K562 (cell line): ENCODE measurements at places on chromosomes 2 and 18.

GRCh38 chr2:239814116-239814860, 210.9 kb downstream of the NDUFA10 start:
- peak; percentile 28 for DNase-seq

DNA sequence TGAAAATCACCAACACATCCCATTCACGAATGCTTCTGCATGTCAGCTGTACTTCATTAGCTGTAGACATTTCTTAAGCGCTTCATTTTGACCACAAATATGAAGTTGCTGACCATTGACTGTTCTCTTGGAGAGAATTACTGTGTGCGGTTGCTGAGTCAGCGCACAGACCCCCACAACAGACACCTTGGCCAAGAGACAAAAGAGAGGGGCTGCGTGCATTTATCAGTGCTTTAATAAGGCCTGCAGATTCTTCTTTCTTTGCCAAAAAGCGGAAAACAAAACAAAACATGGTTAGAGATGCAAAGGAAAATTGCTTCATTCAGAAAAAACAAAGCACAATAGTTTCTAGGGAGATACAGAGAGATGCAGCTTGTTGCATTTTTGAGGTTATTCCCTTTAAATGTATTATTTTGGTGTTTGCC, 174.7 kb downstream of the ACKR3 start:
- no peak for DNase-seq

GRCh38 chr2:203802342-203803052, 65.1 kb upstream of the CTLA4 start:
- DNase-seq, result no peak

- DNase-seq, result no peak
Observed at GRCh38 chr2:96163768-96164429, 18.7 kb upstream of the DUSP2 start.

DNA sequence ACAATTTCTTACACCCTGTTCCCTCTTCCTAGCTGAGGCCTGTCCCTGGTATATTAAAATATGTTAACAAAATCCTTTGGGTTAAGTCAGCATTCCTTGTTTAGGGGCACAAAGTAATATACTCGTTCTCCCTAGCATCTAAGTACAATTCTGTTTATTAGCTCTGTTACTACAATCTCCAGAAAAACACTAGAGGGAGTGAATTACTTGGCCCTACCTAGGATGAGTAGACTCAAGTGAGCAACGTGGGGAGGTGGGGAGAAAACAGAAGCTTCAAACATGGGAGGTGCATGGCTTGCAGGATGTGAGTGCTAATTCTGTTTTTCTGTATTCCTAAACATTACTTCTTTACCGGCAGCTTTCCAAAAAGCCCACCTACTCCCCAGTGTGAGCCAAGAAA, 89.7 kb downstream of the FSIP2 start:
- DNase-seq, result no peak

- DNase-seq, result no peak
Observed at GRCh38 chr2:189155795-189156194, 23.8 kb downstream of the COL5A2 start.

- DNase-seq, result peak; percentile 53
Observed at GRCh38 chr2:58571181-58571852, 330.2 kb upstream of the FANCL start.

DNA sequence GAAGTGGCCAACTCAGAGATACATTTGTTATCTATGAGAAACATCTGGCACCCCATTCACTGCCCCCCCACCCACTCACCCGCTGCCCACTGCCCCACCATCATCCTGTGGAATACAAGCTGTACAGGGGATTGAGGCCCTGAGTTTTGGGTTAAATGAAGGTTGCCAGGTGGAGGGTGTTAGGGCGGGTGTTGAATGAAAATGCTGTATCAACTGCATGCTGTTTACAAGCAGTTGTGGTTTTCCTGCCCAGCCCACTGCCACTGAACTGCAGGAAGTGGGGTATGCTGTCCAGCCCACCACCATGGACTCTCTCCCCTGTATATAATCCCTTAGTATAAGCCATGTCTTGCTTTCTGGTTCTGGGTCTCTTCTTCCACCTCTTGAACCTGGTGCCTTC, 481.9 kb downstream of the METTL4 start:
- no peak for DNase-seq
